ENCODE measurements at places on chromosomes 4 and X.

- no peak for DNase-seq
Measured at GRCh38 chr4:173910891-173911290, 372.6 kb downstream of the FBXO8 start.

DNA sequence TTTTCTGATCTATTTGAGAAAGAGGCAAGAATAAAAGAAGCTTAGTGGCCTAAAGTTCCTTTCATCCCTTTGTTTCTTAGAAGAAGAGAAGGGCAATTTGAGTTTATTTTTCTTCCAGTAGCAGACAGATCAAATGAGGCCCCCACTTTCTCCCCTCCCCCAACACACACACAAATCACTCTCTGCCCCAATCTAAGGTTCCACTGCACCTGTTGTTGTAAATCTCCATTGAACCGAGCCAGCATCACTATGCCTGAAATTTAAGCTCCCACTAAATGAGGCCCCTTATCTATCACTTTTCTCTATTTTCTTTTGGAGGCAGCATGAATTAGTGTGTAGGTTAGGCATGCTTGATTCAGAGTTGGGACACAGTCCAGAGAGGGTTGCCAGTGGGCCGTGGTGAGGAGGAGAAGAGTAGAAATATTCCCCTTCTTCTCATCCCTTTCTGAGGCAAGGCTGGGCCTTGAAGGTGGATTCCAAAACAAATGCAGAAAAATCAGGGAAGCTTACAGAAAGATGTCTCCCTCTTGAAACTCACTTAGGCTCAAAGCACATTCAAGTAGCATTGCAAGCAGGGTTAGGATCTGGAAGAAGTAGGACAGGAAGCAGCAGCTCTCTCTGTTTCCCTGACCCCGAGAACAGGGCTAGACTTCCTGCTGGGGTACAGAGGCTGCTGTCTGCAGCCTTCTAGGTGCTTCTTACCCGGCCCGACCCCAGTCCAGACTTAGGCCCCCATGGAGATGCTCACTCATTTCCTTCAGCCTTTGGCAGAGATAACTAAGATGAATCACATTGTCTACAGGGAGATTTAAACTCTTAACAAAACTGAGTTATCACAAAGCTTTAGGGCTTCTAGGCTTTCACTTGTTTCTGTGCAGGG, 70.7 kb downstream of the RASL11B start:
- peak; percentile 33 for DNase-seq

- DNase-seq = peak; percentile 16
Measured at GRCh38 chr4:20462426-20463175, 210.9 kb downstream of the SLIT2 start.

- DNase-seq = no peak
Measured at GRCh38 chrX:70139736-70140135, 6.5 kb downstream of the IGBP1 start.

DNA sequence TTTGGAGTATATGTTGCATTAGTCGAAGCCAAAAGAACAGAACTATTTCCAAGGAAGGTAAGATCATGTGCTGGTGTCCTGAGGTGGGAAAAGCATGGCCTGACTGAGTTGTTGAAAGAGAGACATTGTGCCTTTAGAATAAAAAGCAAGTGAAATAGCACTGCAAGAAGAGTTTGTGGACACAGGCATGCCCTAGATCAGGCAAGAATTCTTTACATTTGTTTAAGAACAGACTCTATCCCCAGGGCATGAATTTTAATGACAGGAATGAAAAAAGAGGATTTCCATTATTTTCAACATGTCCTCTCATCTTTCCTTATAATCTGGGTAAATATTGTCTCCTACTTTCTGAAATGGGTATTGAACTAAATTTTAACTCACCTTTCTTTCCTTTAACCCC, 516.2 kb upstream of the GALNT7 start:
- peak; percentile 18 for DNase-seq

DNA sequence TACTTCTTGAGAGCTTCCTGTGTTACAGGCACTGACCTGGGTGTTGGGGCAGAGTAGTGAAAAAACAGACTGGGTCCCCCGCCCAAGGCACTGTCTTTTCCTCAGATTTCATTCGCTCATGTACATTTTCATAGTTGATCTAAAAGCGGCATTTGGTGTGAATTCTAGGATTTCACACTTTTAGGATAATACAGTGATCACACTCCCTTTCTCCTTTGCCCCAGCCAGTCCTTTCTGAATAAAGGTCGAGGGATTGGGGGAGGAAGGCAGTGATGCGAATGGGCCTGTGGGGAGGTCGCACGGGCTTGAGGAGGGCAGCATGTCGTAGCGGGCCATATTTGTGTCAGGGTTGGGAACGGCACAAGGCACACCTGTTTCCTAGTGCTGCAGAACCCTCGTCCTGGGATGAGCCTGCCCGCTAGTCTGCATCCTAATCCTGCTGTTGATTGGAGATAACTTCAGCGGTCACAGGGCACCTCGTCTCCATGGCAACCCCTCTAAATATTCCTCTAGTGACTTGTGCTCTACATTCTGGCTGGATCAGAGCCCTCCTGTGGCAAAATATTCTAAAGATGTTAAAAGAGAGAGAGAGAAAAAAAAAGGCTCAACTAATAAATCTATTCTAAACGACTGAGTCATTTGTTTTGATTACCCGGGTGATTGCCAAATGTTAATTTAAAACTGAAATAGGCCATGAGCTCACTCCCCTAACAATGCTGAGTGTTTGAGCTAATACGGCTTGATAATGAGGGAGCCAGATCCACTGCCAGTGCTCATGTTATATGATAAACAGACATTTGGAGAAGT, 21.8 kb downstream of the FHL1 start:
- DNase-seq = peak; percentile 91

- DNase-seq = no peak
Measured at GRCh38 chr4:143402776-143403552, 66.3 kb downstream of the GAB1 start.

- DNase-seq = no peak
Measured at GRCh38 chr4:164483711-164484110, 270.2 kb upstream of the SMIM31 start.

GRCh38 chr4:40990236-40990898, 224.0 kb downstream of the APBB2 start:
- peak; percentile 86 for DNase-seq

DNA sequence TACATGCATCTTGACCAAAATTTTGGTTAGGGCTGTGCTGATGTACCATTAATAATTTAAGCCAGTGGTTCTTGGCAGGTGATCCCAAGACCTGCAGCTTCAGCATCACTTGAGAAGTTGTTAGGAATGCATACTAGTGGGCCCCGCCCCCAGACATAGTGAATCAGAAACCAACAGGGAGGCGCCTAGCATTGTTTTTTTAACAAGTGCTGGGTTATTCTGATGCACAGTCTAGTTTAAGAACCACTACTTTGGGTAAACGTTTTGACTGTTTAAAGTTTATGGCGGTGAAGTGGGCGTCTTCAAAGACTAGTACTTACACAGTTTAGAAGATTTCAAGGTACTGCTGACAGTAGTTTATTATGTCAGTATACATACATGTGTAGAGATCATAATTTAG, 23.6 kb downstream of the FAM199X start:
- no peak for DNase-seq

Measured in adipocyte (in vitro differentiated cells).